Stomach (tissue), 19 donors: ENCODE measurements at places on chromosomes 7 and 10.

DNA sequence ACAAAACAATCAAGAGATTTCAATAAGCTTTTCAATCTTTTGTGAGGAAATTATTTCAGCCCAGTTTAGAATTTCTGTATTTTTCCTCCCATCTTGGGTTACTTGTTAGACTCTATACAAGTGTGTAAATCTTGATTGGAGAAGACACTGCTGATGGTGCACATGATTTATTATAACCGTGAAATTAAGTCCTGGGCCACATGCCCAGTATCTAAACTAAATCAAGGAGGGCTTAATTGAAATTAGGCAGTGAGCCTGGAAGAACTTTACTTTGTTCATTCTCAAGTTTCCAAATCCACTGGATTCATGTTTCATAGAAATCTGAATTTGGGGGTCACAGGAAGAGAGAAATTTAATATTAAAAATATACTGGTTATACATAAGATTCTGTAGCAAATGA is 44.5 kb downstream of the CSTF2T start:
- DNase-seq: peak; percentile 10

GRCh38 chr10:48464121-48464870 is 140.6 kb downstream of the ARHGAP22 start:
- DNase-seq: no peak

- no peak for DNase-seq
Measured at GRCh38 chr7:13115157-13115772, 427.8 kb downstream of the ARL4A start.

DNA sequence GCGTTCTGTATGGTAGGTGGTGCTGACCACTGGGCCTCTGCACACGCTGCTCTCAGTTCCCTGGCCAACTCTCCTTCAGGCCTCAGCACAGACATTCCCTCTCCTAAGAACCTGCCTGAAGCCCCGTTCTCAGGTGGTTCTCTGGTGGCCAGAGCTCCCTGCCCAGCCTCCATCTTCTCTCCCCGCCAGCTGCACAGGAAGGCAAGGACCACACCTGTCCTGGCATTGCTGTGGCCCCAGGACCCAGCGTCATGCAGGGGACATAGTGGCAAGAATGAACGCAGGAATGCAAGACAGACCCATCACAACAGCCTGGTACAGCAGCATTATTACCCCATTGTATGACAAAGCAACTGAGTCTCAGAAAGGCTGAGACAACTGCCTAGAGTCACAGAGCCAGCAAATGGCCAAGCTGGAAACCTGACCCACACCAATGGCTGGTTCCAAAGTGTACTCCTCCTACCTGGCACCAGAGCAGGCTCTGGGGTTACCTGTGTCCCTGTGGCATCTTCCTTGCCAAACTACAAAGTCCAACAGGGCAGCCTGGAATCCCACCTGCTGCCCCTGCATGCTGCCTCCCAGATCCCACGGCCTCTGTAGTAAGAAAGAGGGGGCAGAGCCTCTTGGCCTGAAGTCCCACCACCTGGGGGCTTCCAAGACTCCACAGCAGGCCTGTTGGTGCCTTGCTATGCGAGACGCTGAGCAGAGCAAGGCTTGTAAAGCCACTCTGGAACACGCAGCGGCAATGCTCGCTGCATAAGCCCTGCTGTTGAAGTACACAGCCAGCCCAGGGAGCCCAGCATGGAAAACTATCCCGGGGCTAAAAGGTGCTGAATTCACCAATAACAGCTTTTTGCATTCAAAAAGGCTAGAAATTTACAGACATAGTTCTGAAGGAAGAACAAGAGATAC is 73.3 kb downstream of the CHST15 start:
- DNase-seq: no peak
